ENCODE measurements at places on chromosomes 16 and 17.

DNA sequence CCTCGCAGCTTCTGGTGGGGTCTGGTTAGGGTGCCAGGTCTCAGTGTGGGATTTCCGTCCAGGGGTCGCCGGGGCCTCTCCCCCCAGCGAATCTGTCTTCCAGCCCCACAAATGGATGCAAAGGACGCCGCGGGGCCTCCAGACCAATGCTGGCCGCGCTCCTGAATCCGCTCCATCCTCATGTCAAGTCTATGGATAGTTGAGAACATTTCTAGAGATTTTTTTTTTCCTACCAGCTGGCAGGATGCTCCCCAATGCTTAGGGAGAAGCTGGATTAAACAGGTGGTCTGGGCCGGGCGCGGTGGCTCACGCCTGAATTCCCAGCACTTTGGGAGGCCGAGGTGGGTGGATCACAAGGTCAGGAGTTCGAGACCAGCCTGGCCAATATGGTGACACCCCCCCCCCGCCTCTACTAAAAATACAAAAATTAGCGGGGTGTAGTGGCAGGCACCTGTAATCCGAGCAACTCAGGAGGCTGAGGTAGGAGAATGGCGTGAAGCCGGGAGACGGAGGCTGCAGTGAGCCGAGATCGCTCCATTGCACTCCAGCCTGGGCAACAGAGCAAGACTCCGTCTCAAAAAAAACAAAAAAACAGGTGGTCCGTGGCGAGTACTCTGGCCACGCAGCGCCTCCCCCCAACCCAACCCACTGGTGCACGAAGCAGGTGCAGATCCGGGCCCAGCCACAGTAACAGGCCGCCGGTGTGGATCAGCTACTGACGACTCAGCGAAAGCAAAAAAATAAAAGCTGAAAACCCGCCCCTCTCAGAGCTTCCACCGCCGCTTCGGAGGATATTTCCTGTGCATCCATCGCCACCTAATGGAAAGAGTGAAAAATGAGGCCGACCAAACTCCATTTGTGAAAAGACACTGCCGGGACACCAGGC, 1.1 kb upstream of the NXN start:
- DNase-seq = peak; percentile 77

- DNase-seq = no peak
Observed at GRCh38 chr16:88424587-88425235, 28.4 kb upstream of the ZFPM1 start.

GRCh38 chr17:35709874-35710273, 21.6 kb upstream of the RASL10B start:
- DNase-seq = no peak

- no peak for DNase-seq
Observed at GRCh38 chr16:65071433-65072311, 50.2 kb downstream of the CDH11 start.

GRCh38 chr16:27980076-27980775, 83.3 kb downstream of the GSG1L start:
- no peak for DNase-seq

GRCh38 chr17:77085926-77086432, 54.8 kb upstream of the SEC14L1 start:
- no peak for DNase-seq

GRCh38 chr17:72711521-72712310, 380.8 kb downstream of the SLC39A11 start:
- no peak for DNase-seq

- no peak for DNase-seq
Observed at GRCh38 chr16:75312875-75313274, 61.5 kb upstream of the BCAR1 start.

DNA sequence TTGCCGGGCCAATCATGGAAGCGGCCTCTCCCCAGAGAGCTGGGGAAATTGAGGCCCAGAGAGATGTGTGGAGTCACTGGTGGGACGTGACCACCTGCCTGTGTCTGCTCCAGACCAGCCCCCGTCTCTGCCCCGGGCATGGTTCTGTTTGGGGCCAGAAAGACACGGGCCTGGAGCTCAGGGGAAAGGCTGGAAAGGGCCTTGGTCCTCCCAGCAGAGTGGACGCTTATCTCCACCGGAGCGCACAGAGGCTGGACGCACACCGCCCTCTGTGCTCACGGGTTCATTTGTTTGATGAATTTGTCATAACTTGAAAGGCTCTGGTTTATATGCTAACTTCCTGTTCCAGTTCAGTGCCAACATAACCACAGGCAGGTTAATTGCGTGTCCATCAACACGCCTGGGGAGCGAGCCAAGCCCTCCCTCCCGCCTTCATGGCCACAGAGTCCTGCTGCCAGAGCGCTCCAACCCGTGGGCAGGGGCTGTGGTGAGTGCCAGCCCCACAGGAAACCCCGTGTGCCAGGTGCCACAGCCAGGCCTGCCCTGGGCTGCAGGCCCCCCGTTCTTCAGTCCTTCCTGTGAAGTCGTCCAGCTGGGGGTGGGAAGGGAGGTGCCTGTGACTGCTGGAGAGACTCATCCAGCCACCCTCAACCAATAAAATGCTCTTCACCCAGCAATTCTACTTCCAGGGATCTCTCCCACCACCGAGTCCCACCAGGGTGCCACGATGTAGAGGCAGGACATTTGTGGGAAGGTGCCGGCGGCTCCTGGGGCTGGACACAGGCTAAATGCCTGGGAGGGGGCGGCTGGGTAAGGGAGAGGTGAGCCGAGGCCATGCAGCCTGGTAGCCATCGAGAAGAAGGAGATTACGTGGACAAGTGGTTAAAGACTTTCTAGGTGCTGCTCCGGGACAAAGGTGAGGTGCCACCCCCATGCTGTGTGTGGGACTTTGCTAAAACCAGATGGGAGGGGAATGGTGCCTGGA, 29.4 kb upstream of the BAHCC1 start:
- DNase-seq = no peak

DNA sequence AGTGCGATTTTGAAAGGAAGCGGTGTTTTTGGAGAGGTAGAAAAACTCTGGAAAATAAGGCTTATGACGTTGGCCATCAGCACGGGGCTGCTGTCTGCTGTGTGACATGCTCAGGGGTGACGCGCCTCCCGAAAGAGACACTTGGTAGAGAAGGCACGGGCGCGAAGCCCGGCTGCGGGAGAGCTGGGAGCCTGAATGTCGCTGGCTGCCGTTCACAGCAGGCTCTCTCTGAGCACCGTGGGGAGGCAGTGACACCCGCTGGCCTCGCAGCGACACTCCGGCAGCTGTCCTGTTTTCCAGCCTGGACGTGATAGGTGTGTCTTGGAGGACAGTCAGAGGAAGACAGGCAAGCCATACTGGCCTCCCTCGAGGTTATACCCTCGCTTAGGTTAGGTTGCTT, 759.1 kb upstream of the RBFOX1 start:
- DNase-seq = no peak

- no peak for DNase-seq
Observed at GRCh38 chr17:4931963-4932362, at the start of gene GP1BA. TSS of gene GP1BA (plus strand) at chr17:4932277. CDS start at chr17:4932605, 328 bp downstream.

- no peak for DNase-seq
Observed at GRCh38 chr17:62933501-62934385, 32.3 kb upstream of the TANC2 start.

DNA sequence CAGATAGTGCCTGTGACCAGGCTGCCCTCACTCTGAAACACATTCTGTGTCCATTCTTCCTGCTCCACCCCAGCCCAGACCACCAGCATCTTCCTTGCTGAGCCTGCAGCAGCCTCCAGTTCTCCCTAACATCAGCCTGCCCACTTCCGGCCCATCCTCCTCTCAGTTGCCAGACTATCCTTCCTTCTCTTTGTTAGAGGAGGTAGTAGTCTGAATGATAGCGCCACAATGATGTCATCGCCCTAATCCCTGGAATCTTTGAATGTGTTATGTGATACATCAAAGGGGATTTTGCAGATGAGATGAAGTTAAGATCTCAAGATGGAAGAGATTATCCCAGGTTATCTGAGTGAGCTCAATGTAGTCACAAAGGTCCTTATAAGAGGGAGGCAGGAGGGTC, 3.2 kb upstream of the ZDHHC1 start:
- DNase-seq = no peak

DNA sequence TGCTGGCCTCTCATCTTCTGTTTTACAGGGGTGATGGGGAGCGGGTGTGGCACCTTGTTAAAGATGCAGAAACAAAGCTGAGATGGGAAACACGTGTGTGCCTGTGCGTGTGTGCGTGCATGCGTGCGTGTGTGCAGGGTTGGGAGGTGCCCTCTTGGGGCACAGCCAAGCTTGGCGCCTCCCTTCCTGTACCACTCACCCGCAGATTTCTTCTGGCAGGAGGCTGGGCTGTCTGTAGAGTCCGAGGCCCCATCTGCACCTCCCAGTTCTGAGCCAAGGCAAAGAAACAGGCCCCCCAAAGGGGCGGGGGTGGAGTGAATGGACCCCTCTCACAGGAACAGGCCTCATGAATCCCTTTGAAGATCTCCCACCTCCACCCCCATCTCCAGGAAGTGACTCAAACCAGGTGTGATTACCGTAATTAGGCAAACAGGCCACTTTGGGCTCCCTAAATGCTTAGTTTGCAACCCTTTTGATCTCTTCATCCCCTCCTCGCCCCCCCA, 20.9 kb downstream of the TNS4 start:
- peak; percentile 86 for DNase-seq

GRCh38 chr17:48587276-48588073, 2.6 kb downstream of the HOXB3 start:
- DNase-seq = no peak

Measured in activated naive CD4-positive, alpha-beta T cell treated with anti-CD3 and anti-CD28 coated beads, Interleukin-2, amount 50 U/mL, for 16 hours (primary cell).